ENCODE measurements at places on chromosomes 2 and 18. TPM values are rescaled to one million over a fixed set of nuclear protein-coding genes. Genes with fewer than 3 reads are reported as not detected.

DNA sequence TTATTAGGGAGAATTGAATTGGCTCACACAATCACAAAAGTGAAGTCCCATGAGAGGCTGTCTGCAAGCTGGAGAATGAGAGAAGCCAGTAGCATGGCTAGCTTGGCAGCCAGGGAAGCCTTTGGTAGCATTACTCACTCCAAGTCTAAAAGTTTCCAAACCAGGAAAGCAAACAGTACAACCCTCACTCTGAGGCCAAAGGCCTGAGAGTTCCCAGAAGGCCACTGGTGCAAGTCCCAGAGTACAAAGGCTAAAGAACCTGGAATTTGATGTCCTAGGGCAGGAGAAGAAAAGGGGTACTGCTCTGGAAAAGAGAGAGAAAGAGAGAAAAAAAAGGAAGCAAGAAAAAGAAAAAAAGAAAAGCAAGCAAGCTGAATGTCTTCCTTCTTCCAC lies 318.2 kb downstream of the RND3 start:
- no peak for DNase-seq

GRCh38 chr2:64768491-64769005 lies 114.8 kb upstream of the SERTAD2 start:
- no peak for DNase-seq

Gene ACMSD
- total RNA-seq = not detected

DNA sequence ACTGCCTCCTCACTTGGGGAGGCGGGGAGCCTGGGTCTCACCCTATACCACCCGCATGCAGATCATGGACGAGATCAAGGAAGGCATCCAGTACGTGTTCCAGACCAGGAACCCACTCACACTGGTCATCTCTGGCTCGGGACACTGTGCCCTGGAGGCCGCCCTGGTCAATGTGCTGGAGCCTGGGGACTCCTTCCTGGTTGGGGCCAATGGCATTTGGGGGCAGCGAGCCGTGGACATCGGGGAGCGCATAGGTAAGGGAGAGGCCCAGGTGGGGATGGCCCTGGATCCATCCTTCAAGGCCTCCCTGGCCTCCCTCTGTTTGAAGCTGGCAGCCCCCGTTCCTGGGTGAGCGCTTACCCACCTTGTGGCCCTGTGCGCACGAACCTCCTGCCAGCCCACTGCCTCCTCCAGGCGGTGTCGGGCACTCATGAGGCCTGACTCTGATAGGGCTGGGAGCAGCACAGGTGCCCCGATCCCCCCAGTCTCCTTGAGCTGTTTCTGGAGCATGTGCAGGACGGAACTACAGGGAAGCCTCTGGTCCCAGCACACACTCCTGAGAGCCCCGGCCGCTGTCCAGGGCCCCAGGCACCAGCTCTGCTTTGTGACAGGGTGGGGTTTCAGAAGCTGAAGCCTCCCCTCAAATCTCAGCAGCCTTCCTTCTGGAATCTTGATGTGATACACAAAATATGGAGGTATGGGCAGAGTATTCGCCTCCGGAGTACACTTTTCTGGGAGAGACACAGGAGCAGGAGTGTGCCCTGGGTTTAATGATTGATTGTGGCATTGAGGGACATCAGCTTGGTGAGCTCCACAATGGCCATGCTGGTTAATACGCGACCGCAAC lies 708 bp downstream of the AGXT start:
- no peak for DNase-seq

DNA sequence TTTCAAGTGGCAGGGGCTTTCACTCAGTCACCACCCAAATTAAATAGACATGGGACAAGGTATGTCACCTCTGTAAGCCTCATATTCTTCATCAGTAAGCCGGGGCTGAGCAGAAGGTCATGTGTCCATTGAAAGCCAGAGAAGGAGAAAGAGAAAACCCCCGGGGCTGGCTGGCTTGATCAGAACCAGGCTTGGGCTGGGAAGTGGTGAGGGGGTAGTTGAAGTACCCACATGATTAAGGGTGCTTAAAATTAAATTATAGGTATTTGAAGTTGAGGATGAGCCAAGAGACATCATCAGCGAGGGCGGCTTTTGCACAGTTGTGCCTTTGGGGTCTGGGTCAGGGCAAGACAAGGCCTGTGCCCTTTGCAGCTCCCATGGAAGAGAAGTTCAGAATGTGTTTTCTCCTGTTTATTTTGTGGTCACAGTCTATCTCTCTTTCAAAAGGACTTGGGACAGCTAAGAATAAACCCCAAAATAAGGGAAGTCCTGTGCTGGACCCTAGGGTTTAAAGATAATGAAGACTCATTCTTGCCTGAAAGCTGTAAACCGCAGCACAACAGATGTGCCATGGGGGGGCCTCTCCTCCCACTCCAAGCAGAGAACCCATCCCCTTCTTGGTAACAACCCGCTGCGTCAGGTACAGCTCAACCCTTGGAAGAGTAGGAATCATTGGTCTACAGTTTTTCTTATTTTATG lies 10.7 kb downstream of the DBI start:
- DNase-seq = no peak

DNA sequence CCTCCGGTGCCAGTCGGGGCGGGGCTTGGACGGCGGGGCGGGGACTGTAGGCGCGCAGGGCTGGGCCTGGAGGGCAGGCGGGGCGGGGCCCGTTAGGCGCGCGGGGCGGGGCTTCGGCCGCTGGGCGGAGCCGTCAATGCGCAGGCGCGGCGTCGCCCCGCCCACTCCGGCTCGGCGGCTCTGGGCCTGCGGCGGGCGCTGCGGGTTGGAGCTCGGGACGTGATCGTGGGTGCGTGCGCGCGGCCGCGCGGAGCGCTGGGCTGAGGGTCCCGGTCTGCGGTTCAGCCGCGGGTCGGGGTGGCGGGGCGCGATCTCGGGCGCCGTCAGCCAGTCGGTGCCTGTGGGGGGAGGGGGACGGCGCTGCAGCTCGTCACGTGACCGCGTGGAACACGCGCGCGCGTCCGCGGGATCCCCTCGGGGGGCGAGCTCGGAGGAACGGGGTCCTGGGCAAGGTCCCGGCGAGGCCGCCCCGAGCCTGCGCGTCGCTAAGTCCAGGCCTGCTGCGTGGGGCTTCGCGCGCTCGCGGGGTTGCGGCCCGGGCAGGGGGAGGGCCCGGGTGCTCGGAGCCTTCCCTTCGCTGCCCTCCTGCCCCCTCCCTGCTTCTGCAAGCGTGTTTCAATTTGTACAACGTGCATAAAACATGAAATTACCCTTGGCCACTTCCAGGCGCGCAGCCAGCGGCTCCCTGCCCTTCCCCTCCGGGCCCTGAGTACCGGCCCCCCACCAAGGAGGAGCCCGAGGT lies at the start of gene D2HGDH:
Gene D2HGDH (plus strand): TSS at position 164 of the 742 bp plus-strand sequence. CDS start 595 bp downstream, outside the sequence.
- peak; percentile 97 for DNase-seq

Data from mesothelial cell of epicardium (in vitro differentiated cells).